ENCODE measurements at places on chromosomes 5 and 9. TPM values are rescaled to one million over a fixed set of nuclear protein-coding genes. Genes with fewer than 3 reads are reported as not detected.
A peak's percentile ranks its signal among the peaks of the same experiment; 100 is the strongest.

GRCh38 chr5:90602681-90603080 is 44.1 kb downstream of the ADGRV1 start:
- DNase-seq = no peak

- DNase-seq = no peak
Observed at GRCh38 chr5:111142932-111143331, 50.8 kb downstream of the WDR36 start.

- no peak for DNase-seq
Observed at GRCh38 chr9:89323390-89323789, 5.1 kb downstream of the SECISBP2 start.

DNA sequence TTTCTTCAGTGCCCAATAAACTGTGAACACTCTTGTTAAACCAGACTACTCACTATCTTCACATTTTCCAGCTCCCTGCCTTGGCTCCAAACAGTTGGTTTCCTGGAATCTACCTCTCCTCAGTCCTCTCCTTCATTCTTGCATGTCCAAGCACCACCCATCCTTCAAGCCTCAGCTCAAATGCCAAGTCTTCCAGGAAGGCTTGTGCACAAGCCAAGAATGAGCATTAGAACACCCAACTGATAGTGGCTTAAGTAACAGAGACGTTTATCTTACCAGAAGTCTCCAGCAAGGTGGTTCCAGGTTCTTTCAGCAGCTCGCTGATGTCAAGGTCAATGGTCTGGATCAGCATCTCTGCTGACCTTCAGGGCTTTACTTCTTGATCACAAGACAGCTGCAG is 60.1 kb downstream of the PTPDC1 start:
- DNase-seq = no peak

DNA sequence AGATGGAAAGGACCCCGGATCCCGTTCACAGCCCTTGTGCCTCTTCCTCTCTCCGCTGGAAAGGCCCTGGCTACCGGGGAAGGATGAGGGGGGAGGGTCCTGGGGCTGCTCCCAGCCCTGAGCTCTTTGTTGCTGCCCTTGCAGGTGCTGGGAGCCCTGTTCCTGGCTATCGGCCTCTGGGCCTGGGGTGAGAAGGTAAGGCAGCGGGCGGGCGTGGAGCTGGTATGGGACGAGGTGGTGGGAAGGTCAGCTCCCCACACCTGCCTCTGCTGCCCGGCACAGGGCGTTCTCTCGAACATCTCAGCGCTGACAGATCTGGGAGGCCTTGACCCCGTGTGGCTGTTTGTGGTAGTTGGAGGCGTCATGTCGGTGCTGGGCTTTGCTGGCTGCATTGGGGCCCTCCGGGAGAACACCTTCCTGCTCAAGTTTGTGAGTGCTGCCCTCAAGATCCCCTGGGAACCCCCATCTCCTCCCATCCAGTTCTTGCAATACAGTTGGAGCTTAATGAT is 4.2 kb downstream of the TSPAN17 start:
- DNase-seq = no peak

DNA sequence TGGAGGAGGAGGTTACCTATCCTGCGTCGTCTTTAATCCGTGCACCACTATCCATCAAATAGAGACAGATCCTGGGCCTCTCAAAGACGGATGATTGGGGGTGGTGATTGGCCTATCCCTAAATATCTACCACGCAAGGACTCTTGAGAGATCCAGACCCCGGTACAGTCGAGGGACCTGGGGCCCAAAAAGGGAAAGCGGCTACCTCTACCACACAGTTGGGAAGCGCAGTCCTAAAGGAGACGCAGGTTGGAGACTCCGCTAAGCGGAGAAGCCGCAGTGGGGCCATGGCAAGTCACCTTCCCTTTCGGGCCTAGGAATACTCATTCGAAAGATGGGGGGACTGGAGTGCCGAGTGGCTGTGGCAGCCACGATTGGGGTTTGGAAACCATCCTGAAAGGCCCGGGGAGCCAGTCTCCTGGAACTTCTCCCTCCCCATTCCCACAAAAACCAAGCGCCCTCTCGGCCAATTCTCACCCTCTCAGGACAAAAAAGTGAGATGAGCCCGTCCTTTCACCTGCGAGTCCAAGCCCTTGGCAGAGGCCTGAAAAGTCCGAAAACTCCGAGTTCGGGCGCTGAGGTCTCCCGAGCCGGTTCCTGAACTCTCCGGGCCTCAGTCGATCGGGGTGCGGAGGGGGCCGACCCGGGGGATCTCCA is 499 bp upstream of the FOXE1 start:
- no peak for DNase-seq

- peak; percentile 28 for DNase-seq
Observed at GRCh38 chr9:124800306-124801259, 23.6 kb downstream of the OLFML2A start.

DNA sequence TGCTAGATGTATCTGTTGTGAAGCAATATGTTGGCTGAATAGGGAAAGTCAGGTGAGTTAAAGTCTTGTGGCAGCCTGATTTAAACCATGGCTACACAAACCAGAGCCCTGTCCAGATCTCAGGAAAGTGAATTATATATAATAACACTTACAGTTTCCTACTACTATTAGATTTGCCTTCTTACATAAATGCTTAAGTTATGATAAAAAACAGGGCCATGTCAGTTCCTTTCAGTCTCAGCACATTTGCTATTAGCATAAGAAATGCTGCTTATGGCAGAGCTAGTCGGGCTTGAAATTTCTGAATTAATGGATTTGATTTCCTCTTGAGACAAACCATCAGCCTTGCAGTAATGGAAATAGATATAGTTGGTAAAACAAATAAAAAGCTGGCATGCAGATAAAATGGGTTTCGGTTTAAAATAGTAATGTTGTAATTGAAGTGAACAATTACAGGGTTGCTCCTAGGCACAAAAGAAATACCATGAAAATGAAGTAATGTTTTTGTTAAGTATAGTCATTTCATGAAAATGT is 664.2 kb upstream of the ZNF608 start:
- DNase-seq = peak; percentile 85

DNA sequence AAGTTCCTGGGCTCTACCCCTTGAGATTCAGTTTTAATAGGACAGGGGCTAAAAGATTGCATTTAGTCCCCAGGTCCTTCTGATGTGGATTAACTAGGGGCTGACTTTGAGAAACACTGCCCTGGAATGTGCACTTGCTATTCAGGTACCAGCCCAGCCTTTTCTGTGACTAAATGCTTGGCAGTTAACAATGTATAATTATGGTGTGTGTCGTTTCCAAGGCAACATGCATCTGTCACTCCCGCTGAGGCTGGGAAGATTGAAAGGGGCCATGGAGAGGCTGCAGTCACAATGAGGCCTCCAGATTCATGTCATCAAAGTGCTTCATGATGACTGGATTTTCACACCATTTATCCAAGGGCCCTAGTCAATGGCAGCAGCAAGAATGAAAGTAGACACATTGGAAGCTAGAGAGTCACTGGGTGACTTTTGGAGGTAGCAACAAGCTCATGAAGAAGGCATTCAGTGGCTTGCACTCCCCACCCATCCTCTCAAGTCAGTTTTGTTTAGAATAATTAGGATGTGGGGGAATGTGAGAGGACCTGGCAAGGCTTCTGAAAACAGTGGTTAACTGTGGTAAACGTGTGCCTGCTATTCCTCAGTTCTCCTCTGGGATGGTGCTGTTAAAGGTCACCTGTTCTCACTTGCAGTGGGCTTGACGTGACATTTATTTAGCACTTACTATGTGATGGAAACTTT is 28.3 kb downstream of the RAI14 start:
- peak; percentile 54 for DNase-seq

- DNase-seq = no peak
Observed at GRCh38 chr9:101931756-101932155, 193.3 kb upstream of the GRIN3A start.

DNA sequence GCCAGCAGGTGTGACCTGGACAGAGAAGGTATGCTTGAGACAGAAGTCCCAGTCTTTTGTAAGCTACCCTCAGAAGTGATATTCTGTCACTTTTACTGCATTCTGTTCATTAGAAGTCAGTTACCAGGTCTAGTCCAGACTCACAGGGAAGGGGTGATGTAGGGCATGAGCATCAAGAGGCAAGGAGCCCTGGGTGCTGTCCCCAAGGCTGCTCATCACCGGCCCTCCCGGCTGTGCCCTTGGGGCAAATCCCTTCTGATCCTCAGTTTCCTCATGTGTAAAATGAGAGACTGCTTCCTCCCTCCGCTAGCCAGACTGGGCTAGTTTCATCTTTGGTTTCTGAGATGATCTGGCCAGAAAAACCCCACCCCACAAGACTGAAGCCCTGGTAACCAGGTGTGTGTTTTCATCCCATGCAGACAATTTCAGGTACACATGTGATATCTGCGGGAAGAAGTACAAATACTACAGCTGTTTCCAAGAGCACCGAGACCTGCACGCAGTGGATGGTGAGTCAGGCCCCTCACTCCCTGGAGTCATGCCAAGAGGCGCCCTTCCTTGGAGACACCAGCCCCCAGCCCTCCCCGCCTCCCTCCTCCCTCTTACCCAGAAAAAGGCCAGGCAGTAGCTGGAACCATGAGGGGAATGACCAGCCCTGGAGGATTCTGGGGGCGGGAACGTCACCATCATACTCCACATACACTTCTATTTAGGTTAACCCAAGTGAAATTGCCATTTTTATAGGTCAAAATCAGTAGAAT is 71.0 kb downstream of the AMBP start:
- no peak for DNase-seq

- no peak for DNase-seq
Observed at GRCh38 chr5:102288630-102289029, 7.5 kb downstream of the SLCO4C1 start.

- no peak for DNase-seq
Observed at GRCh38 chr5:98779264-98779877, 5.9 kb downstream of the RGMB start.

- peak; percentile 36 for DNase-seq
Observed at GRCh38 chr9:110364451-110364850, 26.8 kb upstream of the TXNDC8 start.

- no peak for DNase-seq
Observed at GRCh38 chr5:201672-202071, 10.4 kb downstream of the LRRC14B start.

DNA sequence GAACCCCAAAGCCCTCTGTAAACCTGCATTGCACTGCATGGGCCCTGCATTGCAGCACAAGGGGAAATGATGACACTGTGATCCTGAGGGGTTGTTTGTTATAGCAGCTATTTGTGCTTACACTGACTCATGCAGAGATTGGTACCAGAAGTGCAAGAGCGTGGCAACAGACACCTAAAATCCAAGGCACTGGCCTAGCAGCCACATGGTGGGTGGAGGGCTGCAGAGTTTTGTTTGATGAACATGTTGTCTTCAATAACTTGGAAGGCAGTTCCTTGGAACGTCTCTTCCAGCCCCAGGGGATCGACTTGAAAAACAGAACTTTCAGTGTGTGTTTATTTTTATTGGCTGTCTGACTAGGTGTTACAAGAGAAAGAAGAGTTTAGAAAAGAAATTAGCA is 14.5 kb downstream of the FCN2 start:
- DNase-seq = no peak

DNA sequence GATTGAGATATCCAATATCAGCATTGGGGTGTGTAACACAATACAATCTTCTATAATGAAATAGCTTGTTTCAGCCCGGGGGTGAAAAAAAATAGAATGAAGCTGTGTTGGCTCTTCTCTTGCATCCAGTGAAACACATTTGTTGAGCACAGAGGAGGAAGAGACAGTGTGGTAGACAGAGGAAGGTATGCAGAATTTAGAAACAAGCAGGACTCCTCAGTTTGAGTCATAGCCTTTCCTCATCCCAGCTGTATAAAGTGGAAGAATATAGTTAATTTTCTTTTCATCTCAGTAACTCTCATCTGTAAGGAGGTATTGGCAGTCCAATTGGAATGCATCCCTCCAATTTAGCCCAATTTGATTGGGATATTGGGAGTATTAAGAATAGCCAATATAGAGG is 302.2 kb upstream of the VLDLR start:
- no peak for DNase-seq

DNA sequence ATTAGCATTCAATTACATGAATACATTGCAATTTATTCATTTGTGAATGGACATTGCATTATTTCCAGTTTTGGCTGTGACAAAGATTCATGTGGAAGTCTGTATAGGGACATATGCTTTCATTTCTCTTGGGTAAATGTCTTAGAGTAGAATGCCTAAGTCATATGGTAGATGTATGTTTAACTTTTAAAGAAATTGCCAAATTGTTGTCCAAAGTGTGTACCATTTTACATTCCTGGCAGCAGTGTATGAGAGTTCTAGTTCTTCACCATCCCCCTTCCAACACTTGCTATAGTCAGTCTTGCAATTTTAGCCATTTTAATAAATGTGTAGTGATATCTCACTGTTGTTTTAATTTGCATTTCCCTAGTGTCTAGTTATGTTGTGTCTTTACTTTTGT is 122.2 kb downstream of the TMC1 start:
- no peak for DNase-seq

DNA sequence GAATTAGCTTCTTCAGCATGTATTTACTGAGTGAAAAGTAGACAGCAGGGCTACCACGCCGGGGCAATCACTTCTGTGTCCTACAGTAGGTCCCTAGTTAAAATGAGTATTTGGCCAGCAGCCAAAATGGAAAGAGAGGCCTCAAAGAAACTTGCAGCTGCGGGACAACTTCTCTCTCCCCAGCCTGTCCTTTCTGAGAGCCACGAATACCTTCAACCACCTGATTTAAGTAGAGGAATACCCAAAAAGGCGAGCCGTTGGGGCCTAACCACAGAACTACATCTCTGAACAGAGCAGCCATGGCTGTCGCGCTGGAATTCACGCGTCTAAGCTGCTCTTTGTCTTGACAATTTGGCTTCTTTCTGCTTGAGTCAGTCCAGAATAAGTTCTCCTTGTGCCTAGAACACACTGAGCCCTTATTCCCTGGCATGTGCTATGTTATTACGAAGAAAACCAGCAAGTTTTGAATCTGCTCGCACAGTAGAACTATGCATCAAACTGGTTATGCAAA is 43.8 kb upstream of the GOLPH3 start:
- DNase-seq = no peak

- DNase-seq = no peak
Observed at GRCh38 chr5:96839071-96839592, 31.4 kb upstream of the ERAP1 start.

DNA sequence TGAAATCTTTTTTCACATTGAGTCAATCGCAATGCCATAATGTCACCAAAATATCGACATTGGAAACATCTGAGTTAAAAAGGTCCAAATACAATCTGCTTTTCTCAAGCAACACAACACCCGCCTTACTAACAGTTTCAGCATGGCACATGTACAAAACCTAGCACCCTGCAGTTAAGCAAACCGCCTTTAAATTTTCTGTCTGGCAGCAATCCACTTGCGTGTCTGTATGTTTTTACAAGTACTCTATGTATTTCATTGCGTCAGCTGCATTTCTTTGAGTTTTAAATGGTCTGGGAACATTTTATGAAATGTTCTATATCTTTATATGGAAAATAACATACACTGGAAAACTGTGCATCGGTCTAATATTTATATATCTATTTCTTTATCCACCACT is 134.6 kb downstream of the DENND1A start:
- DNase-seq = no peak

GRCh38 chr5:95870105-95870672 is 47.7 kb upstream of the GLRX start:
- DNase-seq = peak; percentile 96

GRCh38 chr5:34464829-34465228 is 191.3 kb upstream of the RAI14 start:
- no peak for DNase-seq

- DNase-seq = no peak
Observed at GRCh38 chr5:79002374-79002773, 17.3 kb upstream of the ARSB start.

- DNase-seq = no peak
Observed at GRCh38 chr9:121604654-121605053, 46.8 kb upstream of the DAB2IP start.

Gene RAB24
- total RNA-seq = 26.1 TPM

Gene IL4
- not detected for total RNA-seq

Gene TRIM14
- 5.8 TPM for total RNA-seq

Gene SLC36A2
- not detected for total RNA-seq

Gene LCN9
- not detected for total RNA-seq

Gene C5orf52
- total RNA-seq = not detected

Gene RASGRF2
- total RNA-seq = 0.26 TPM

Gene ZFP62
- 21.3 TPM for total RNA-seq
